ENCODE measurements at places on chromosomes 2 and 18.

DNA sequence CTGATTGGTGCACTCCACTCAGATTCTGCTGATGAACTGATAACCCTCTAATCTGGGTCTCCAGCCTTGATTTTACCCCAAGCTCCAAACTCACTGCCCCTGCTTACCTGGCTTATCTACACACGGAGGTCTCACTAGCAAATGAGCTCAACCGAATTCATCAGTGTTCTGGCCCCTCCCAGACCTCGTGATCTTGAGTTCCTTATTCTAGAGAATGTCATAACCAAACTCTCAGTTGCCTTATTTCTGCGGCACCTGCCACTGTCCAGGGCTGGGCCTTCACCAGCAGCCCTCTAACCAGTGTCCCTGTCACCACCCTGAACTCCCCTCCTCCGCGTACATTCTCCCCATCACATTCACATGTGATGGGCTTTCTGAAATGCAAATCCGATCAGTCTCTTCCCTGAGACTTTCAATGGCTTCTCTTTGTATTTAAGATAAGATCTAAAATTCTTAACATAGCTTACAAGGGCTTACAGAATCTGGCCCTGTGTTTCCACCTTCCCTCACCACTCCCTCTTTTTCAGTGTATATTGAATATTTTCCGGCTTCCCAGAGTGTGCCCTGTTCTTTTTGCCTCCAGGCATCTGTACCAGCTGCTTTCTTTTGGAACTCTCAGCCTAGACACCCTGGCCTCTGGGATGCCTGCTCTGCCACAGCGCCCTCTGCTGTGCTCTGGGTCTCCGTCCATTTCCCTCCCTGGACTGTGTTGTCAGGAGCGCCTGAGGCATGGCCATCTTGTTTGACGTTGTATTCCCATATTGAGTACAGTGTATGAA lies 31.1 kb downstream of the NAB1 start:
- DNase-seq, result peak; percentile 14

DNA sequence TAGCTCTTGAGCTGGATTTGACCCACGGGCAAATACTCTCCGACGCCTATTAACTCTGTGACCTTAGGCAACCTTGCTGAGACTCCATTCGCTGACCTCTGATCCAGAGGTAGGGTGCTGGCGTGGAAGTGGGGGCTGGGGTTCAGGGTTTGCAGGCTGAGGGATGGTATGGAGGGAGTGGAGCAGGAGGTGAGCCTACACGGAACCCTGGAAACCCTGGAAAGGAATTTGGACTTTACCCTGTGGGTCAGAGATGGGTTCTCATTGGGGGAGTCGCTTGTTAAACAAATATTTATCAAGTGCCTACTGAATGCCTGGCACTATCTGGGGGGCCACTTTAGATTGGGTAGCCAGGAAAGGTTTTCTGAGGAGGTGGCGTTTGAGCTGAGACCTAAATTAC lies 58.2 kb upstream of the FZD7 start:
- no peak for DNase-seq

DNA sequence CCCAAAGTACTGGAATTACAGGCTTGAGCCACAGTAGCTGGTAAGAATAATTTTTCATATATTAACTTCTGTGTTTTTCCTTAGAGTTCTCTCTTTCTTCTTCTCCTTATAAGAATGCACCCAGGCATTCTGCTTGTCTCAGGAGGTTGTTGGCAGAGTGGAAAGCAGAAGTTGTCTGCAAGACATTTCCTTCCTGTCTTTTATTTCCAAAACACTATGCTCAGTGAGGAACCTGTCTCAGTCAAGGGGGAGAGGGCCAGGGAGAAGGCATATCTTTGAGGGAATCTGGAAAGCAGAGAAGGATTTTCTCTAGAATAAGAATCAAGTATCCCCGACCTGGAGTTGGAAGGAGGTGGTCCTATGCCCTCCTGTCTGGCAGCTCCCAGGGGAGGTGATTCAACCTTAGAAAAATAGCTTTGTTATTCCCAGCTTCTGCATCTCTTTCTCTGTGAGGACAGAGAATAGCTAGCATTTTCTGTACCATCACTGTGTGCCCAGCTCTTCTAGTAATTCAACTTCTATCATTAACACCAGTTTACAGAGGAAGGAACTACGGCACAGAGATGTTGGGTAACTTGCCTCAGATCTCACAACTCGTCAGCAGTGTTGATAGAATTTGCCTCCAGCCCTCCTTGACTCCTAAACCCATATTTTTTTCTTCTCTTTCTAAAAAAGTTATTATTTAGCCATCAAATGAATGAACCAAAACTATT lies 3.8 kb upstream of the LPIN2 start:
- no peak for DNase-seq

GRCh38 chr2:240996161-240996833 lies 2.1 kb upstream of the SNED1 start:
- DNase-seq, result no peak

DNA sequence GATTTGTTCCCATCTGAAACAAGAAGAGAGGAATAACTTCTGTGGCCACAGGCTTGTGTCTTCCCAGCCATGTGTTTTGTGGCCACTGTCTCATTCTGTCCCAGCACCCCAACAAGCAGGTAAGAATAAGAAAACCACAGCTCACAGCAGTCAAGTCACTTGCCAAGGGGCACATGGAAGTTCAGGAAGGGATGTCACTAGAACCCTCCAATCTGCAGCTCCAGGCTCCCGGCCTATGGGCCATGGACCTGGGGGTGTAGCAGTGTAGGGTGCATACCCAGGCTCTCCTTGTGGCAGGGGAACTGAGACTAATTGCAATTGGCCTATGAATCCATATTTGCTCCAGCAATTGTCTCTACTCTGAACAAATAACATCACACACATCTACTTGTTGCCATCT lies 112.5 kb downstream of the TFCP2L1 start:
- DNase-seq, result no peak

DNA sequence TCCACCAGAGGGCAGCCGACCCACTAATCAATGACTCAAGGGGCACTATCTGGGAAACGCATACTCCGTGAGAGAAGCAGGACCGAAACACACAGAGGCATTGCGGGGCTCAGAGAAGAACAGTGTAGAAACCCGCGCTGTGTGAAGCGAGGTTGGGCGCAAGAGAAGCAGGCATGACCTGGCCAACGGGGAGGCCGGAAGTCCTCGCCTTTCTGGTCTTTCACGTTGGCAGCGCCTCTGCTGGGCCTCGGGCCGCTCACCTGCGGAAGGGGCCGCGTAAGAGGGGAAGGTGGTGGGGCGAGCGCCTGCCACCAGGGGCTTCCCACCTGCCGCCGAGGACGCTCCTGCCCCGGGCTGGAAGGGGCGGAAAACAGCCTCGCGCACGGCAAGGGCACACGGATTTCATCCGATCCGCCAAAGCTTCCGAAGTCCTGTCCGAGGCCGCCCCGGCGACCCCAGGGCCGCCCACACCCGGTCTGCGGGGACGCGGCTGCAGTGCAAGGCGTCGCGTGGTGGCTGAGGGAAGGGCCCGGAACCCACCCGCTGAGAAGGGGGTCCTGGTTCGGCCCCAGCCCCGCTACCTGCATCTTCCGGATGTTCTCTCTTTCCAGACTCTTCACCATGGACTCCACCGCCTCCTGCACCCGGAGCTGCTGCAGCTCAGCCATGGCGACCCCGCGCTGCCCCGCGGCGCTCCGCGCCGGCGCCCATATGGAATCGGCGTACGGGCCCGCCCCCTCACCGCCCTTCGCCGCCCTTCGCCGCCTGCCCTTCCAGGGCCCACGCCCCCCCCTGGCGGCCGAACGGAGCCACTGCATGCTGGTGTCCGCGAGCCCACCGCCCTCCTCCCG lies at the start of gene FAM136A:
Gene FAM136A (minus strand): TSS at position 724 of the 851 bp plus-strand sequence. CDS start 56 bp downstream, at position 668.
- peak; percentile 65 for DNase-seq

- no peak for DNase-seq
These were observed 254.8 kb downstream of the CYP26B1 start for GRCh38 chr2:71892896-71893295.

DNA sequence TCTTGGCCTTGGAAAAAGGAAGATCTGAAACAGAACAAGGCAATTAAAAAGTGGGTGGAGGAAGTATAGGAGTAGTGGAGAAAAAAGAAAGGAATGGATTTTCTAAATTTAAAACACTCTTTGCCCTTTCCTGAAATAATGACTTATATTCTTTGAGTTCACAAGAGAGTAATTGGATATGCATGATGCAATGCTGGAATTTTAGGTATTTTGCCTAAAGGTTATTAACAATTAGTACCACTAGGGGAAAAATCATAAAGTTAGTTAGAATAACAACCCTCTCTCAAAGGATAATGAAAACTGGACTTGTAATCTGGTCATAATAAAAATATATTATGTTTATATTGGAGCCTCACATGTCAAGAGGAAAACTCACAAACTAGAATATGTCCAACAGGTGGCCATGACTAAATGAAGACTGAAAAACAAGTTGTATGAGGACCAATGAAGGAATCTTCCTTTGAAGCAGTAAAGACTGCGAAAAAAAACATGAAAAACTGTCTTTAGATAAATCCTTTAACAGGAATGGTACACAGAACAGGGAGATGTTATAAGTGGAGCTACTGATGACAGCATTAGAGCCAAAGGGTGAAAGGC lies 281.8 kb downstream of the NCKAP5 start:
- no peak for DNase-seq

DNA sequence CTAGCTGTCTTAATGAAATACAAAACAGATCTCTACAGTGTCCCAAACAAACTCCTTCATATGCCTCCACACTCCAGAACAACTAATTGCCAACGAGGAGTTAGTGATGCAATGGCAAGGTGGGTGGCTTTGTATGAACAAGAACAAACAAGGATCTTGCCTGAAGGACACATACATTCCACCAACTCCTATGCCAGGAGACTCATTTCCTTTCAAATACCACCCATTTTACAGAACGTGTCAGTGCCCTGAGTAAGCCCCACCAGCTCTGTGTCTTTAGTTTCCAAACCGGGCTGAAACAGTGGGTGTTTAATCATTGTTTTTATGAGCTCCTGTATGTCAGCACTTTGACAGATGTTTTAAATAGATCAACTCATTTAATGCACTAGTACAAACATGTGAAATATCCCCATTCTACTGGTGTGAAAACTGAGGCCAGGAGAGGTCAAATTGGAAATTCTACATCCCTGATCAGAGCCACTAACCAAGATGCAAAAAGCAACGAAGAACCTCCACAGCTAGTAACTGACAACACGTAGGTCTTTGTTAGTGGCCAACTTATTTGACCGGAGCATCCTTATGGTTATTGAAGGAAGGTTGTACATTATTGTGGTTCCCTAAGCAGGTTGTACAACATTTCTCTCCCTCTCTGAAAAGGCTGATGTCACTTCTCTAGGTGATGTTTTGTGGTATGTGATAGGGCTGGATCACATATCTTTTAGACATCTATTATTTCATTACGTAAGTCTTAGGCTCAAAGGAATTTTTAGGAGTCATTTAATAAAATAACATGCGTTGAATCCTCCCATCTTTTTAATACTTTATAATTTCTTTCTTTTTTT lies 534.9 kb upstream of the TNP1 start:
- no peak for DNase-seq

DNA sequence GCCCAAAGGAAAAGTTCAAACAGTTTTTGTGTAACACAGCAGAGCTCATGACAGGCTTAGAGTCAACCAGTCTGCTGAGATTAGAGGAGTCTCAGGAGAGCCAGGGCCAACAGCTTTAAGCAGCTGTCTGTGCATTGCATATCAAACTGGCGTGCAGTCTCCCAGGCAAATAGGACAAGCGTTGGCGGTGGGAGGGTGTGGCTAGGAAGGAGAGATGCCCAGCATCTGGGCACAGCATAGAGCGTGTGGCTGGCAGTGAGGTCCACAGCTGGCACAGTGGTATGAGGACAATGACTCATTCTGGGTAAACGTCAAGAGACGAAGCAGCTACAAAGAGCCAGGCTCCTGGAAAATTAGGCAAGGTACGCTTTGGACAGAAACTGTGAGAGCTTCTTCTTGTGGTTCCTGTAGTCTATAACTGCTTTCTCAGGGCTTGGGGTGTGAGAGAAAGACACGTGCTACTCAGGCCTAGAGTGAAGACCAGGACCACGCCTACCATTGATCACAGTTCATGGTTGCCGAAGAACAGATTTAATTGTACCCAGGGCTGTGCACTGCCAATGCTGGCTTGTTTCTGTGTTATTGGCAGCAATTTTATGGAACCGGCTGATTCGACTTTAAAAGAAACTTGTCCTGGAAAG lies 14.8 kb downstream of the ZAP70 start:
- no peak for DNase-seq

DNA sequence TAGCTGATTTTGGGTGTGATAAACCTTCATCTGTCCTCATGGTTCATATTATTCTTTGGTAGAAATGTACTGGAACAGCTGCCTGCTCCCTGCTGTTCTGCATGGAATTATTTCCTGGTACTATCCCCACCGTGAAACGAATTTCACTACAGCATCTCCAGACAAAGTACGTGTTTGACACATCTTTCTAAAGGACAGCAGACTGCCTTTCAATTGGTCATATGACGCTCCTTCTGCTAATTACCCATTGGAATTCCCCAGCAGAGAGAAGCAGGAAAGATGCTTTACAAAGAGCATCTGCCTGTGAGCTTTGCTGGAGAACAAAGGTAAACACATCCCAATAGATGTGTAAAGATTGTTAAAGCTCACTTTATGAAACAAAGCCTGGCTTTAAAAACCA lies 4.4 kb upstream of the RFX8 start:
- no peak for DNase-seq

- DNase-seq, result no peak
These were observed 175.4 kb downstream of the THADA start for GRCh38 chr2:43420389-43420801.

- no peak for DNase-seq
These were observed 26.0 kb downstream of the ACADL start for GRCh38 chr2:210199186-210199765.

DNA sequence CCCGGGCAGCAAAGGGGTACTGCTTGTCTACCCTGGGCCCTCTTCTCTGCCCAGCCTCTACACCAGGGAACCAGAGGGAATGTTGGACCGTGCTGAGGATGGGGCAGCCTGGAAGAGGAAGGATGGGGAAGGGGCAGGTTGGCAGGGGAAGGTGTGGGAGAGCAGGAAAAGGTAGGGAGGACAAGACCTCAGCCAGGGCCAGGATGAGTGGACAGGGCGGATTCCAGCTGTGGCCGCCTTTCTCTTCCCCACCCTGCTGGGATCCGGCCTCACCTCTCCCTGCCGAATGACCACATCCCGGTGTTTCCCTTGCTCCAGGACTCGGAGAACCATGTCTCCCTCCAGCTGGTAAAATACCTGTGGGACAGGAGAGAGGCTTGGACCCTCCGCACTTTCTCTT lies 8.9 kb downstream of the HAAO start:
- DNase-seq, result no peak

GRCh38 chr2:46632349-46632748 lies 153.0 kb downstream of the TMEM247 start:
- no peak for DNase-seq

DNA sequence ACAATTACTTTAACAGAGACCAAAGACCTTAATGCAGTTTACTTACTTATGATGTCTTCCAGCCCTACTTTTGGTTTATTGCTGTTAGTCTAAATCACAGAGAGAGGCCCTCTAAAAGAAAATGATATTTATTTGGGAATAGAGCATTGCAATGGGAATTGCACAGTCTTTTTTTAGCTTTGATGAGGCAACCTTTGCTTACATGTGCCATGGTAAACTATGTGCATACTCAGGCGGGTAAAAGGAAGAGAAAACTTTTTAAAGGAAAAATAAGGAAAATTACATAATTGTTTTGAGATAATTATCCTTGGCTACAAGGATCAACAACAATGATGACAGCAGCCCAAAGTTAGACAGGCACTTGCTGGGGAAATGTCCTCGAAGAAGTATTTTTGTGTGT lies 78.6 kb downstream of the EFEMP1 start:
- no peak for DNase-seq

All from stimulated activated CD4-positive, alpha-beta T cell treated with anti-CD3 and anti-CD28 coated beads, TNF-alpha, amount 100 ng/mL, for 1 hour (primary cell).